ENCODE measurements at places on chromosomes 11 and 22. TPM values are rescaled to one million over a fixed set of nuclear protein-coding genes. Genes with fewer than 3 reads are reported as not detected.

Gene OR10D3
- total RNA-seq: not detected

Gene UBQLNL
- not detected for total RNA-seq

Gene MS4A4A
- total RNA-seq: not detected

Gene MIOX
- 0.63 TPM for total RNA-seq

Gene IGF2
- total RNA-seq: 0.35 TPM

Gene MPEG1
- not detected for total RNA-seq
